ENCODE measurements at places on chromosomes 16 and 17. TPM values are rescaled to one million over a fixed set of nuclear protein-coding genes. Genes with fewer than 3 reads are reported as not detected.
A peak's percentile ranks its signal among the peaks of the same experiment; 100 is the strongest.

Gene TBC1D3C
- not detected for total RNA-seq

Gene GLTPD2
- total RNA-seq = not detected

Gene CX3CL1
- 3.3 TPM for total RNA-seq

Gene TMED6
- total RNA-seq = not detected

Gene BEAN1
- not detected for total RNA-seq

DNA sequence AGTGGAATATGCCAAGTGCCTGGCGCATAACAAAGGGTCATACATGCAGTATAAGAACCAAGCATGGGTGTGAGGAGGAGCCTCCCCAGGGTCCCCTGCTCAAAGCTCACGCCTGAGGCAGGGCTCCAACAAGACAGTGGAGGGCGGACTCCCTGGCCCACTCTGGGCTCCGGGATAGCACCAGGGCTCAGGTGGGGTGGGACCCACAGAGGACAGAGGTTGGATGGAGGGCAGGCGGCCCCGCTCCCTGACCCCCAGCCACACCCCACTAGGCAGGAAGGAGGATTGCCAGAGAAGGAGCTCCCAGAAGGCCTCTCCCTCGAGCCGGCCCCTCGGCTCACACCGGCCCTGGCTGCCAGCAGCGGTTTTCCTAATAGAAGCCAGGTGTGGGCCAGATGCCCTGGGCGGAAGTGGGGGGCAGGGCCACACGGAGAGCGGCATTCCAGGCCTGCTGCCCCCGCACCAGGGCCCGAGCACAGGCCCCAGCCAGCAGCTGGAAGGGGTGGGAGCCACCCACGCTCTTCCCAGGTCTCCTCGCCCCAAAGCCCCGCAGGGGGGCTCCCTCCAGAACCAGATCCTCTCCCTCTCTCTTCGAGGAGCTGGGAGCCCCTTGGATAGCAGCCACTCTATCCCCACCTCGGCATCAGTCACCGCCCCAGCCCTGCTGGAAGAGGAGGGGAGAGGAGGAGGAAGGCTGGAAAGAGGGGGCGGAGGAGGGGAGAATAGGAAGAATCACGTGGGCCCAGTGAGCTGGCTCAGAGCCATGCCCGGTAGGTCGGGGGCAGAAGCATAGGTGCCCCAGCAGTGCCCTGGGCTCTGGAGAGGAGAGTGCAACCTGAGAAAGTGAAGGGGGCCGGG, 21.0 kb downstream of the VASN start:
- peak; percentile 84 for DNase-seq
- H3K4me3 ChIP-seq = no peak overlapping the region

DNA sequence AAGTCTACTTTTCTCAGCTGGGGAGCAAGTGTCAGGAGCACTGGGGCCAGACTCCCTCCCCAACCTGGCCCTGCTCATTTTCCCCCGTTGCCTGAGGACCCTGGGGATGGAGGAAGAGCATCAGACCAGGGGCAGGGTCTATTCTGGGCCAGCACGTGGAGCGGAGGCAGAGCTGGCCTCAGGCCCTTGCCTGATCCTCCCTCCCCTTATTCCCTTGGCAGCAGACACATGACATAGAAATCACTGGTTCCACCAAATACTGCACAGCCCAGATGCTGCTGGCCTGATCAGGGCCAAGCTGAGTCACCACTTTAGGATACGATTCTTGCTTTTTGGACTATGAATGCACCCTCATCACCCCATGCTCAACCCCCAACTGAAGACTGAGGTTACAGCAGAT, 15.8 kb upstream of the AGRP start:
- no peak for DNase-seq
- peaks cover 5% of the 10 kb centered on the region for H3K4me1 ChIP-seq
- H3K36me3 ChIP-seq = no peaks in the 10 kb centered on the region
- no peak overlapping the region for H3K4me3 ChIP-seq
- no peak overlapping the region for H3K27ac ChIP-seq

GRCh38 chr17:3546521-3546920, 11.1 kb downstream of the TRPV3 start:
- no peaks in the 10 kb centered on the region for H3K36me3 ChIP-seq
- no peak overlapping the region for H3K27ac ChIP-seq
- no peaks in the 10 kb centered on the region for H3K27me3 ChIP-seq
- H3K4me1 ChIP-seq = no peaks in the 10 kb centered on the region
- no peak overlapping the region for H3K4me3 ChIP-seq

DNA sequence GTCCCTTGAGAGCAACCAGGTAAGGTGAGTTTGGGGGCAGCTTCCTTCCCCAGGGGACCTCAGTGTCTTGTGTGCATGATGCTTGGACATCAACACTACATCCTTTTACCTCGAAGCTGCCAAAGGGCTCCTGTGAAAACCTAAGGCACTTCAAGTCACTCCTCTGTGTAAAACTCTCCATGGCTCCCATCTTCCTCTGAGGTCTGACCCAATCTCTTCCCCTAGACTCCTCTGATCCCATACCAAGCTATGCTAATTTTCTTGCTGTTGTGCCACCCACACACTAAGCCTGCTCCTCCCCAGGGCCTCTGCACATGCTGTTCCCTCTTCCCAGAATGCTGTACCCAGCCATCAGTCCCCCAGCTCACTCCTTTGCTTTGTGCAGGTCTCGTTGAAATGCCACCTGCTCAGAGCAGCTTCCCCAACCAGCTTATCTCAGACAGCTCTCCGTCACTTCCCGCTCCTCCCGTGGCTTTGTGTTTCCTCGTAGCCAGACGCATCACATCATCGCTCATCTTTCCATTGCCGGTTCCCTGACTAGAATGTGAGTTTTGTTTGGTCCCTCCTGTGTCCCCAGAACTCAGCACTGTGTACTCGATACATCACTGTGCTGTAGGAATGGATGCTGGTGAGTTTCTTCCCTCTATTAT, 78.4 kb downstream of the CNGB1 start:
- peaks cover 19% of the 10 kb centered on the region for H3K4me1 ChIP-seq
- H3K4me3 ChIP-seq = no peak overlapping the region
- H3K36me3 ChIP-seq = no peaks in the 10 kb centered on the region
- H3K27ac ChIP-seq = peak overlapping the region; percentile 62
- no peaks in the 10 kb centered on the region for H3K27me3 ChIP-seq
- no peak for DNase-seq

GRCh38 chr17:74631468-74632450, 8.2 kb upstream of the CD300E start:
- H3K27ac ChIP-seq = peak overlapping the region; percentile 86
- peaks cover 60% of the 10 kb centered on the region for H3K4me1 ChIP-seq
- H3K4me3 ChIP-seq = no peak overlapping the region
- no peaks in the 10 kb centered on the region for H3K36me3 ChIP-seq

DNA sequence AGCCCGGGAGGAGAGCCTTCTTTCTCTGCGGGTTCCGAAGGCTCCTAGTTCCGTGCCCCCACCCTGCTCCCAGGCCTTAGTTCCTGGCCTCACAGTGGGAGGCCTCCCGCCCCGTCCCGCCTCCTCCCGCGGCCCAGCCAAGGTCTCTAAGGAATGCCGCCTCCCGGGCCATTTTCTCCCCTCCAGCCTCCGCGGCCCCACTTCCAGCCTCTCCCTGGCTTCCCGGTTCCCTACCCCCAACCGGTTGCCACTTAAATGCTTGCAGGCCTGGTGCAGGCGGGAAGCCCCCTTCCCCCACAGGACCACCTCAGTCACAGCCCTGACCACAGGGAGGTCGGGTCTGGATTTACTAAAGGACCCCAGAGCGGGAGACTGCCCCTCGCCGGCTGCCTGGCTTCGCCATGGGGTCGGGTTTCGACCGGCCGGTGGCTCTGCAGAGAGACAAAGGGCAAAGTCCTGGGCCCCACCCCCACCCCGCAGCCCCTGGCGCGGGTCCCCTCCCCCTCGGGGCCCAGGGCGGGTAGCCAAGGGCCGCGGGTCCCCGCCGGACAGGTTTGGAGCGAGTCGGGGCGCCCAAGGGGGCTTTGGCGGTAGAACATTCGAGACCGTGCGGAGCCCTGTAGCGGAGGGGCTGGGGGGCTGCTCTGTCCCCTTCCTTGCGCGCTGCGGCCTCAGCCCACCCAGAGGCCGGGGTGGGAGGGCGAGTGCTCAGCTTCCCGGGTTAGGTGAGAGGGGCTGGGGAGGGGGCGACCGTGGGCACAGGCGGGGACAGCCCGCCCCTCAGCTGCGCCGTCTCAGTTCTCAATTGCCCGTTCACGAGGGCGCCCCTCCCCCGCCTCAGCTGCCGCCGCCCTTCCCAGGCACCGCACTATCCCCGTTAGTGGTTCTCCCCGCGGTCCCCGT, 16.4 kb downstream of the IGF2BP1 start:
- H3K4me1 ChIP-seq = peaks cover 8% of the 10 kb centered on the region
- no peak overlapping the region for H3K27ac ChIP-seq

DNA sequence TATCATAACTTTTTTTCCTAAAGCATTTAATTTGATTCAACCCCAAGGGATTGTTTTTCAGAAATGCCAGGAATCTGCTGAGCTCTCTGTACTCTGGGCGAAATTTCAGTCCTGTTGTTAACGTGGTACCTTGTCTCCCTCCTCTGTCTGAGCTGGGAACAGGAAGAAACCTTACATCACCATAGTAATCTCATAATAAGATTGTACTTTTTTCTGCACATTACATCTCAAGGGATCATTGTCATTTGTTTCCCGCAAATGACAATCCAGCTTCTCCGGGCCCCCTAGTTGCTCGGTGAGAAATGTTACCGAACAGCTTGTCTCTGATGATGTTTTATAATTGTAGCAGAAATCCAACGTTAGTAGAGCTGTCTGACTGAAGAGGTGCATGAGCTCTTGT, 152.7 kb upstream of the ERCC4 start:
- no peak overlapping the region for H3K27ac ChIP-seq
- DNase-seq = no peak
- H3K36me3 ChIP-seq = no peaks in the 10 kb centered on the region
- H3K4me1 ChIP-seq = no peaks in the 10 kb centered on the region
- H3K4me3 ChIP-seq = no peak overlapping the region

DNA sequence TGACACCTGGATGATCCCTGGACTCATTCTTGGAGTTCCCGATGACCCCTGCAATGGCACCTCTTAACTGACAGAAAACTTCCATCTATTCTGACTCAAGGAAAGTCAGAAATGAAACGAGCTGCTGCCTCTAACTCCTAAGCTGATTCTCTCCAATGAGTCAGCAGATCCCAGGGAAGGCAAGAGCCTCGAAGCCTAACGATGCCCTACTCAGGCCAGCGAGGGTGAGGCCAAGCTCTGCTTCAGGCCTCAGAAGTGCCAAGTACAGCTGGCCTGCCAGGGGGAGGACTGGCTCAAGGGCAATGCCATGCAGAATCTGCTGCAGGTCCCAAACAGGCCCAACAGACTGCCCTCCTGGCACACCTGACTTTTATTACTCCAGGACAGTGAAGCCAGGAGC, 36.3 kb downstream of the PLXDC1 start:
- H3K27ac ChIP-seq = no peak overlapping the region
- peaks cover 5% of the 10 kb centered on the region for H3K4me1 ChIP-seq
- no peak overlapping the region for H3K4me3 ChIP-seq
- H3K36me3 ChIP-seq = no peaks in the 10 kb centered on the region
- DNase-seq = no peak
- no peaks in the 10 kb centered on the region for H3K27me3 ChIP-seq

DNA sequence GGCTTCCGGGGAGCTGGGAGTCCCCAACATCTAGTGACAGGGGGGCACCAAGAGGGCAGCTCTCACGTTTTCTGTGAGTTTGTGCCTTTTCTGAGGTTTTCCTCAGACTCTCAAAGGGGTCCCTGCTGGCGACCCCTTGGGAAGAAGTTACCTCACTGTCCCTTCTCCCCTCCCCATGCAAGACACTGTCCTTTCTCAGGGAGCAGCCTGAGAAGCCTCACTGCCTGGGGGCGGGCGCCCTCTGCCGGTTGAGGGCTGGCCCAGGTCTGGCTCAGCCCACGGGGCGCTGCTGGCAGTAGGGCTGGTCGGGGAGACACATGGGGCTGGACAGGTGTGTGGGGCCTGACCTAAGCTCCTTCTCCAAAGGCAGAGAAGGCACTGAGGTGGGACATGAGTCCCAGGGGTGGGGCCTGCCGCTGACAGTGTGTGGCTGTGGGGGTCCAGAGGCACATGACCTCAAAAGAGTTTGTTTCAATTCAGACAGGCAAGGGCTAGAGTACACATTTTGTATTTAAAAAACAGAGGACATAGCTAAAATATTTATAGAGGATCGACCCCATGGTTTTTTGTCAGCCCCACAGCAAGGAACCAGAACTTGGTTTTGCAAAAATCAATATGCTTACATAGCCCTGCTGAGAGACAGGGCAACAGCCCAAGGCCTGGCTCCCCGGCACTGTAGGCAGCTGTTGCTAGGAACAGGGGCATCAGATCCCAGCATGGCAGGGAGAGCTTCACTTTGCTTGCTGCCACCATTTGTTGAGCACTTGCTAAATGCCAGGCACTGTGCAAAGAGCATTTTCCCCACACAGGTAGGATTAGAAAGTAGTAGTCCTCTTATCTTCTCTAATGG, 18.5 kb upstream of the ALDH3A1 start:
- no peak overlapping the region for H3K27ac ChIP-seq
- no peaks in the 10 kb centered on the region for H3K27me3 ChIP-seq
- H3K36me3 ChIP-seq = no peaks in the 10 kb centered on the region

DNA sequence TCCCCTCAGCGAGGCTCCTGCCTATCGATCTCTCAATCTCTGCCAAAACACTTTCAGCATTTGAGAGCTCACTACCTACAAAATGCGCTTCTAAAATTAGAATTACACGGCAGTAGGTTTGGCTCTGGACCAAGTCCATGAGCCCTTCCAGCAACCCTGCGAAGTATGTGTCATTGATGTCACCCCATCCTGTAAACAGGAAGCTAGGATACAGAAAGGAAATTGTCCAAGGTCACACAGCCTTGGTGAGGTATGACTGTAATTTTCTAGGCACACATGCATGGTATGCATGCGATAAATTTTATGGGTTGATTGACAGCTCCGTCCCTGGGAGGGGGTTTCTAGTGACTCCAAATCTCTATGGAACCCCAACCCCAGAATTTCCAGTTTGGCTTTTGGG, 330.3 kb upstream of the CDH5 start:
- H3K36me3 ChIP-seq = no peaks in the 10 kb centered on the region
- H3K27me3 ChIP-seq = no peaks in the 10 kb centered on the region
- no peak for DNase-seq
- H3K27ac ChIP-seq = no peak overlapping the region
- peaks cover 13% of the 10 kb centered on the region for H3K4me1 ChIP-seq

DNA sequence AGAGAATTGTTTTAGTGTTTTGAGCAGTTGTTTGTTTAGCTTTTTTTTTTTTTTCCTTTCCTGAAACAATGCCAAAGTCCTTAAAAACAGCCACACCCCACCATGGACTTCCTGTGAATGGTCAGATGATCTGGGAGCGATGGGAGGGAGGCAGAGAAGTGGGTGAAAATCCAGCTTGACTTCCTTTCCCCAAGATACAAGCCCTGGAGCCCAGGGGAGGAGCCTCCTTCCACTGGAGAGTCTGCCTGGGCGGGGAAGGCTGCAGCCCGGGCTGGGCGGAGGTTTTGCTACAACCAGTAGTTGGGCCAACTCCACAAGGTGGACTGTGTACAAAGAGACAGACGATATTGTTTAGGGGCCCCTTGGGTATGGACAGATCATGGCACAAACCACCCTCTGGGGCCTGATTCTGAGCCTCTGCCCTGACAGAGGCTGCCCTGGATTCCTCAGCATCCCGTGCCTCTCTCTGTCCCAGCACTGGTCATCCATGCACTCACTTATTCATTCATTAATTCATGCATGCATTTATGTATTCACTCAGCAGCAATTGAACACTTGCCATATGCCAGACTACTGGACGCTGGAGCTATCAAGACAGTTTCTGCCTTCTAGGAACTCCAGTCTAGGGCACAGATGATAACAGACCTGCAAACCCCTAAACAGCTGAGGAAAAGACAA, 29.8 kb downstream of the WSB1 start:
- peaks cover 36% of the 10 kb centered on the region for H3K4me1 ChIP-seq
- no peaks in the 10 kb centered on the region for H3K27me3 ChIP-seq
- DNase-seq = peak; percentile 86
- no peak overlapping the region for H3K4me3 ChIP-seq
- no peaks in the 10 kb centered on the region for H3K36me3 ChIP-seq

GRCh38 chr16:6335072-6335471, 997.6 kb upstream of the RBFOX1 start:
- H3K4me3 ChIP-seq = no peak overlapping the region
- no peaks in the 10 kb centered on the region for H3K36me3 ChIP-seq
- H3K27me3 ChIP-seq = no peaks in the 10 kb centered on the region
- no peak for DNase-seq
